ENCODE measurements at places on chromosomes 5 and 9.

DNA sequence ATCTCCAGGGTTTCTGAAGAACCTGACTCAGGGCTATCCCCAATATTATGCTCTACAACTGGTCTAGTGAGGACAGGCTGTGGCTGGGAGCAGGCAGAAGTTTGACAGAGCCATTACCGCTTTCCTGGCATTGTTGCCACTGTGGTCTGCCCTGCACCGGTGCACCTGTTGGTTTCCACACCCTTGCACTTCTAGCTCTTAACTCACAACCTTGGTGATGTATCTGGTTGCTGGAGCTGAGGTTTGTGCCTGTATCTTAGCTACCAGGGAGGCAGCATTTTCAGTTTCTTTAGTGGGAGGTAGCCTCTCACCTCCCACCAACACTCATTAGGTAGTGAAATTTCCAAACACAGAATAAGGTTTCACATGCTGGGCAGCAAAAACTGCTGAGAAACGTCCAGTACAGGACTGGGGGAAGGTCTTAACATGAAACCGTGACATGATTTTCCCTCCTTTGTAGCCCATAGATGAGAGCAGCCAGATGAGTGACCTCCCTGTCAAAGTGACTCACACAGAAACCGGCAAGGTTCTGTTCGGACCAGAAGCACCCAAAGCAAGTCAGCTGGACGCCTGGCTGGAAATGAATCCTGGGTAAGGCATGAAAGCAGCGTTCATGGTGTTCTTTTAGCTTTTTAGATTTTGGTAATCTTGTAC lies 57.7 kb downstream of the SMARCA2 start:
- no peak for DNase-seq

DNA sequence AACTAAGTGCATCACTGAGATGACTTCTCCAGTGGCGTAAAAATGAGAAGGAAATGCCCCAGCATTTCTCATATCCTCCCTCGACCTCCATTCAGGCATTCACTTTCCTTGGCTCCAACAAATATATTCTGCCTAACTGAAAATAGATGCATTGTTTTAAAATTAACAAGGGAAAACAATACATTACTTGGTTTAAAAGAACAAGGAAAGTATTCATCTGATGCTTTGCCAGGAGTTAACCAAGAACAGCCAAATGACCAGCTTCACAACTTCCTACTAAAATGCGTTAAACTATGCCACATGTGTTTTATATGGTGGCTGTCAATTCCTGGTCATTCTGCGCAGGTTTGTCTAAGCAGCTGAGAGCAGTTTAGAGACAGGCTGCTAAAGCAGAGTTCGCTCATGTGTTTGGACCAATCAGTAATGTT lies 121.4 kb downstream of the GNAQ start:
- DNase-seq, result no peak

DNA sequence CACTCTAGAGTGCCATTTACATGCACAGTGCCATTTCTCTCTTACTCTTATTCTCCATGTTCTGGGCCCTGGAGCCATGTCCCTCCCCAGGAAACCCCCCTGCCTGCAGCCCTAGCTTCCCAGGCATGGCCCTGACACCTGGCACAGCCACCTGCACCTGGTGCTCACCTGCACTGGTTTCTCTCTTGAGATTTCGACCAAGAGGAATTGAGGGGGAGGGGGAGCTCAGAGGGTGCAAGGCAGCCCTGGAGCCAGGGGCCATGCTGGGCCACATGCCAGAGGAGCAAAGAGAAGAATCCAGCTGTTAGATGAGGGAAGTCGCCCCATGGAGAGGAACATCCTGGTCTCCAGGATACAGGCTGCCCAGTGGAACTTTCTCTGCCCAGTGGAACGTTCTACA lies 65.0 kb upstream of the RAPGEF1 start:
- DNase-seq, result no peak

GRCh38 chr5:42606464-42606869 lies 150.2 kb upstream of the CCDC152 start:
- DNase-seq, result no peak
